Kasumi-1 (cell line): ENCODE measurements at places on chromosomes 6 and 20.

- DNase-seq = no peak
Measured at GRCh38 chr20:38106461-38106860, 58.6 kb downstream of the TGM2 start.

DNA sequence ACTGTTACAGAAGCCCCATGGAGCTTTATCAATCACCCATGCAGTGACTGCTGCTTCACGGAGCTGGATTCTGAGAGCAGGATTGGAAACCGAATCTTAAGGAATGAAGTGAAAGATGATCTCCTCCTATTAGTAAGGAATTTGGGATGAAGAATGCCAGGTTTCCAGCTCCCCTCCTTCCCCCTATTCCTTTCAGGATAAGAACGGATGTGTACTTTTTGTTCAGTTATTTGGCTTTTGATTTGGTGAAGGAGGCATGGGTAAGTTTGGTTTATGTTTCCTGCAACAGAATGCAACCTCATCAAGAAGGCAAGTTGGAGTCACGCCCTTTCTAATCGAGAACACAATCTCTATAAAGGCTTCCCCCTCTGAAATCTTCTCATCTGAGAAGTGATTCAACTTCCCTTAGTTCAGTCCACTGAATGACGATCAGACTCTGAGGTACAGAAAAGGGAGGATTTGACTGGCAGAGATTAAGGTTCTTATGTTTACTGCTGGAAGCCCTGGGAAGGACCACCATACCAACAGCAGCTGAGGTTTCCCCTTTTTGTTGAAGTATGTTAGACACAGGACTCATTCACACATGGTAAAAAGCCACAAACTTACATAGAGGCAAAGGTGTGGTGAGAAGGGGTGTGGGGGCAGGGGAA, 5.5 kb downstream of the ELMO2 start:
- DNase-seq = peak; percentile 28

DNA sequence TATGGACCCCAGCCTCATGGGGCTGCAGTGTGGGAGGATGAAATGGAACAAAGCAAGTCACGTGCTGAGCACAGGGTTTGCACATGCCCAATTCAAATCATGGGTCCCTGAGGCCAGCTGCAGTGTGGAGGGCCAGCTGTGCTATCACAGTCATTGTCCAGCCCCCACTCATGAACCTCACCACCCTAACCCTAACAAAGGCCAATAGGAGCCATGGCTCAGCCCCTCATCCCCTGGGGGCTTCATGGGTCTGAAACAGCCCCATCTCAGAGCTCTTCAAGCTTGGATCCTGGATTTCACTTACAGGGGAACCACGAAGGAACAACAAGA, 125.6 kb upstream of the MAFB start:
- DNase-seq = no peak

- no peak for DNase-seq
Measured at GRCh38 chr6:1895721-1896120, 286.0 kb downstream of the FOXC1 start.

DNA sequence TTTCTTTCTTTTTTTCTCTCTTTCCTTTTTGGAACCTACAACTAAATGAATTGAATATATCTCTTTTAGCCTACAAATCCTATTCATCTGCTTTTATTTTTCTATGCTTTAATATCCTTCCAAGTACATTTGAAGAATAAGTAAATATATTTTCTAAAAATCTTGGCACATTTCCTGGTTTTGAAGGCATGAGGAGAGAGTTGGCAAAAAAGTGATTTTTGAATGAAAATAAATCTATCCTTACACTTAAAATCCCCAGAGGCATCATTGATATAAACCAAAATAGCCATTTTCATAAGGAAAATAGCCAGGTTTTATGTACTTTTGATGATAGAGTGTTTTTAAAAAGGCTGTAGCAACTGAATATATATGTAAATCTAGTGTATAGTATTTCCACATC, 69.0 kb downstream of the SAMD5 start:
- no peak for DNase-seq

- DNase-seq = no peak
Measured at GRCh38 chr20:19835533-19836222, 77.6 kb downstream of the RIN2 start.

- no peak for DNase-seq
Measured at GRCh38 chr6:52409499-52409898, 10.6 kb upstream of the EFHC1 start.

DNA sequence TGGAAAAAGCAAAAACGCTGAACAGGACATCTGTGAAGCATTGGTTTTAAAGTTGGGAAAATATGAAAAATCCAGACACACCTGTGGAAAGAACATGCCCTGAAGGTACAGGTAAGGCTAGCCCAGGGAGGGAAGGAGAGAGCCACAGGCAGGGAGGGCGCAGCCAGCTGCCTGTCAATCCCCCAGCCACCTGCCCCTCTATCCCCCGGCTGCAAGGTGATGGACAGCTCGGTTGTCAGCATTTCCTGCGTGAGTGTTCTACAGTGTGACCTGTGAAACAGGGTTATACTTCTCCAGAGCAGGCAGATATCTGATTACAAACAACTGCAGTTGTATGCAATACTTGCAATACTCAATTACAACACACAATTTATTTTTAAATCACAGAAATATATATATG, 358.1 kb downstream of the SMOC2 start:
- no peak for DNase-seq

DNA sequence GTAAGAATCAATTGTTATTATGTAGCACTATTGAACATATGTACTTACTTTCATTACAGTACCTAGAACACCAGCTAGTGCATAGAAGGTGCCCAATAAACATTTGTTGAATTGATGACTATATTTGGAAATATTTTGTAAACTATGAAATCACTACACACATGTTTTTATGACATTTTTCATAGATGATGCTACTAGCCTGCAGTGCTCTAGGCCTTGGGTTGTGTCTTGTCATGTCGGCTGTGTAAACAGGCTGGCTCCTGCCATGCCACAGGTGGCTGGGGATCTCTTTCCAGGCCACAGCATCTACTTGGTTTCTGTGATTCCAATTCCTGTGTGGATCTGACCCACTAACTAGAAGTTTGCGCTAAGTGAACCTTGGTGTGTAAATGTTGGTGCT, 43.3 kb upstream of the EDN1 start:
- no peak for DNase-seq

DNA sequence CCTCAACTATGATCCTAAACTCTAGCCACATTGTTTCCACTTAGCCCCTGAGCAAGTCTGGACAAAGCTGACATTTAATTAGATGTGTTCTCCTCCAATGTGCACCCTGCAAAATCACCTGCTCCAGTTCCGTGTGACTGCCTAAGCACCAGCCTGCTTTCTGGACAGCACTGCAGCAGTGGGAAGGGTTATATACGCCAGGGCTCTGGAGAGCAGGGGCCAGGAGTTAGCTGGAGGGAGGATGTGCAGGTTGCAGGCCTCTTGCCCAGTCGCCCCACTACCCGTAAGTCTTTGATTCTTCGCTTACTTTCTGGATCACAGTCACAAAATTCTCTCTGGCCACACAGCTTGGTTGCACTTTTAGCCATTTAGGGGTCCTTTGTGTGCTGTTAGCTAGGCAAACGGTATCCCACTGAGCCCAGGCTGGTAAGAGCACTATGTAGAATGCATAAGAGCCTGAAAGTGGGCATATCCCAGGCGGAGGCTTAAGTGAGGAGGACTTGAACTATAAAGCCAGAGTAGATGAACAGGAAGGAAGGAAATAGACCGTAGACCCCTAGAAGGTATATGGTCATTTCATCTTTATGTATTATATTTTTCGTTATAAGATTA, 10.7 kb upstream of the PLEKHG1 start:
- no peak for DNase-seq

DNA sequence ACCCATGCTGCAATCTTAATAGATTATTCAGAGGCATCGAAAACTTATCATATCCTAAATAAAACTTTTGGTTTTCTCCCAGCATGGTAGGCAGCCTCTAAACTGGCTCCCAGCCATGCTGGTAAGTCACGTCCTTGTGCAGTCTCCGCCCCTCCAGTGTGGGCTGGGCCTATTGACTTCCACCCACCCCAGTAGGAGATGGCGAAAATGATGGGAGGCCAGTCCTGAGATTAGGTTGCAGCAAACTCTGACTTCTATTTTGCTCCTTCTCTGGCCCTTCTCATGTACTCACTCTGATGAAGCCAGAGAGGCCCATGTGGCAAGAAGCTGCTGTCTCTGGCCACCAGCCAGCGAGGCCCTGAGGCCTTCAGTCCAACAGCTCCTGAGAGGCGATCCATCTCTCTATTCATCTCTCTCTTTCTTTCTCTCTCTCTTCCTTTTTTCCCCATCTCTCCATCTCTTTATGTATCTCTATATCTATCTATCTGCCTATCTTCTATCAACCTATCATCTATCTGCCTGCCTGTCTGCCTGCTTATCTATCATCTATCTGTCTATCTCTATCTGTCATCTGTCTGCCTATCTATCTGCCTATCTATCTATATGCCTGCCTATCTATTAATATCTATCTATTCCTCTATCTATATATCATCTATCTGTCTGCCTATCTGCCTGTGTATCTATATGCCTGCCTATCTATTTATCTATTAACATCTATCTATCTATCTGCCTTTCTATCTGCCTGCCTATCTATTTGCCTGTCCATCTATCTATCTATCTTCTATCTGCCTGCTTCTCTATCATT, 52.7 kb upstream of the STX16 start:
- no peak for DNase-seq

DNA sequence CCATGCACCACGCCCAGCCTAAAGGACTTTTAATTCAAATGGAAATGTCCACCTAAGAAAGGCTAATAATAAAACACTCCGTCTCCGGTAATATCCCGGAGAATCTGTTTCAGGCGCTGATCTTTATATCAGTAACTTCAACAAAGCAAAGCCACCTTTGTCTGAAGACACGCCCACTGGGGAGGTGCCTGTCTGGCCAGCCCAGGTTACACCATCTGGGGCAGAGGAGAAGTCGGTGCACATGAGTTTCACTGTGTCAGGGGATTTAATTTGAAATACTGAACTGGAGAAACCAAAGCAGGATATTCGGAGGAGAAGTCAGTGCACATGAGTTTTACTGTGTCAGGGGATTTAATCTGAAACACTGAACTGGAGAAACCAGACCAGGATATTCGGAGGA, 9.4 kb downstream of the SERPINB6 start:
- DNase-seq = no peak

DNA sequence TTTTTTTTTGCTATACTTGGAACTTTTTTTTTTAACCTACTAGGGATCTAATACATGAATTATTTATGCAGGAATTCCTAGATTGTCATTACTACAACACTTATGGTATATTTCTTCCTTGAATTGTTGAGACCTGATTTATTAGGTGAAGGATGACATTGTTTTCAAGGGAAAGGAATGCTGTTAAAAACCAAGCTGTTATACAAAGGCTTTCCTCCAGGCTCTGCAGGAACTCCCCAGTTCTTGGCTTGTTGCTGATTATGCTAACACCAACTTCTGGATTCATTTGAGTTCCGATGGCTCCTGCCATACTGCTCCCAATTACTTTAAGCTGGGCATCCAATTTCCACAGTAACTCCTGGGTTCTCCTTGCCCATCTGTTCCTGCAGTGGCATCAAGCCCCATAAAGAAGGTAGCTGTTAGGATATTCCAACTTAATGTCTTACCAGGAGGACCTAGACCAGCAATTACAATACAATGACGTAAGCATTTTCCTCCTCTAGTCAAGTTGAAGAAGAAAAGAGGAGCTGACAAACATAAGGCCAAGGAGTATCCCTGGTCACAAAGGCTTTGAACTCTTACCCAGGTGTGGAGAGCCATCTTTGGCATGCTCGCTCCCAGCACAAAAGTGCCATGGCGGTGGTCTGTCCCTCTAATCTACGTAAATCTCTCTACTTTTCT, 215.9 kb upstream of the AGPAT4 start:
- no peak for DNase-seq

DNA sequence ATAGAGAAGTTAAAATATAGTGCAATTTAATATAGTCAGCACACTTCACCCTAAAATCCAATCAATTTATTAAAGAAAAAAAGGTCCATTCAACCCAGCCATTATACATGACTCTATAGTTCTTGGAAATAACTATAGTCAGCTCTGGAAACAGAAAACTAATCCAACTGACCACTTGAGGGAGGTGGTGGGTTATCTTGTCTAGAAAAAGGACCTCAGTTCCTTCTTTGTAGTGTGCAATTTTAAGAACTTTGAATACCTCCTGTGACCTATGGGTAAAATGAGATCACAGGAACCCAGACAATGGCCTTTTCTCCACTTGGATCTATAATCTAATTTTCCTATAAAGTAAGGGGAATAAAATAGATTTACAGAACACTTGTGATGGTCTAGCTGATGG, 163.6 kb upstream of the CENPW start:
- DNase-seq = peak; percentile 55

GRCh38 chr6:31614075-31614619, 887 bp upstream of the AIF1 start:
- peak; percentile 33 for DNase-seq

GRCh38 chr6:33057222-33058150, 16.0 kb downstream of the HLA-DPA1 start:
- no peak for DNase-seq

- DNase-seq = no peak
Measured at GRCh38 chr6:44805238-44805846, 417.8 kb downstream of the CDC5L start.

DNA sequence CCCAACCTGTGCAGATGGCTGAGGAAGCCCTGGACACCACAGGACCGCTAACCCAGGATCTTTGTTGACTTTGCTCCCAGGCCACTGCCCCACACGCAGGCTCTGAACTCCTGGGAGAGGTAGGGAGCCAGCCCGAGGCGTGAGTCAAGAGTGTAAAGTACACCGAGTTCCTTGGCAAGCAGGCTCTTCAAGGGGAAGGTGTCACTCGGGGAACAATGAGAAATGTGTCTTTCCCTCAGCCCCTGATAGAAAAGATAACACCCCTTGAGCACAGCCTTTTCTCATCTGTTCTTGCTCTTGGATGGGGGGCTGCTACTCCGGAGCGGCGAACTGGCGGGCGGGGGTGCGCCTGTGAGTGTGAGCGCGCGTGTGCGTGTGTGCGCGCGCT, 472 bp upstream of the EDN3 start:
- no peak for DNase-seq

DNA sequence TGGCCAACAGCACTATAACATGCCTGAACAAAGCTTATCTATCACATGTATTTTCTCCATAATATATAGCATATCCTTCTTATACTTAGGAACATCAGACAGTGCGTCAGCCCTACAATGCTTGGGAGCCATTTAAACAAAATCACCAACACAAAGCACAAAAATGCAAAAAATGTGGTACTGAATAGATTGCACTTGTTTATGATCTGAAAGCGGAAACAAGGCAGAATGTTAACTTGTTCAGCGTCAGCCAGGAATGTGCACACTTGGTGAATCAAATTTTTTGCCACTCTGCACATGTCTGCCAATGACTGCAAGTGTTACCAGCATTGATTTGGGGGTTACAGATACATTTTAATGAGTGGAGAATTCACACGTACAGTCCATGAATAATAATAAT, 14.8 kb downstream of the SLC35A1 start:
- no peak for DNase-seq

- DNase-seq = no peak
Measured at GRCh38 chr6:35136185-35136584, 5.0 kb downstream of the TCP11 start.

- DNase-seq = no peak
Measured at GRCh38 chr6:75524322-75524972, 30.8 kb upstream of the FILIP1 start.
